ENCODE measurements at places on chromosomes 5 and 9.

DNA sequence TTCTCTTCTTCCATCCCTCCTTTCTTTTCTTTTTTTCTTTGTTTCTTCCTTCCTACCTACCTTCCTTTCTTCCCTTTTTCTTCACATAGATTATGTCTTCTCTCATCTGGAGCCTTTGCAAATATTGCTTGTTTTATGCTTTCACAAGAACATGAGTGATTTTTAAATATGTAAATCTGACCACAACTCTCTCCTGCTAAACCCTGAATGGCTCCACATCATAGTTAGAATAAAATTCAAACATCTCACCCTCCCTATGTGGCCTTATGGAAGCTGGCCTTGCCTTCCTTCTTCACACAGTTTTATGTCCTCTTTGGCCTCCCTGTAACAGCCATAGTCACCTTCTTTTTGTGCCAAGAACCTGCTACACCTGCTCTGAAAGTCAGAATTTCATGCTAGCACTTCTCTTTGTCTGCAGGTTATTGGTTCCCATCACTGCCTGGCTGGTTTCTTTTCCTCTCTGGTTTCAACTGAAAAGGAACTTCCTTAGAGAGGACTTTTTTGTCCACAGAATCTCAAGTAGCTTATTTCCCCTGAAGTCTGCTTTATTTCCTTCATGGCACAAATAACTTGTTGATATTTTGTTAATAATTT is 114.3 kb upstream of the TNC start:
- DNase-seq = no peak

GRCh38 chr5:29518176-29518575 is 1675.3 kb upstream of the CDH6 start:
- DNase-seq = no peak

DNA sequence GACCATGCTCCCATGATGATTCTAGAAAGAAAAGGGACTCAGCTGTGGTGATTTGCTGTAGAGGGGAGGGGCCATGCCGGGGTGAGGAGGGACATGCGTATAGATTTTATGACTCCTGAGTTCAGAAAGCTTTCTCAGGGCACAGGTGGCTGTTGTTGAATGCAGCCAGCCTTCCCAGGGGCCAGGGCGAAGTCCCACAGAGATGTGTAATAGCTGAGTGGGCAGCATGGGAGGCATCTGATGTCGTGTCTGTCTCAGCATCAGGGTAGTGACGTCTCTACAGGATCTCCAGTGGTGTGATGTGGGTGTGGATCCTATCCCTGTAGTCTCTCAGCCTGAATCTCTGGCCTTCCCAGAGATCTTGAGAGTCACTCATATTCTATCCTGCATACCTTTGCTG is 7.8 kb upstream of the BOD1 start:
- no peak for DNase-seq

DNA sequence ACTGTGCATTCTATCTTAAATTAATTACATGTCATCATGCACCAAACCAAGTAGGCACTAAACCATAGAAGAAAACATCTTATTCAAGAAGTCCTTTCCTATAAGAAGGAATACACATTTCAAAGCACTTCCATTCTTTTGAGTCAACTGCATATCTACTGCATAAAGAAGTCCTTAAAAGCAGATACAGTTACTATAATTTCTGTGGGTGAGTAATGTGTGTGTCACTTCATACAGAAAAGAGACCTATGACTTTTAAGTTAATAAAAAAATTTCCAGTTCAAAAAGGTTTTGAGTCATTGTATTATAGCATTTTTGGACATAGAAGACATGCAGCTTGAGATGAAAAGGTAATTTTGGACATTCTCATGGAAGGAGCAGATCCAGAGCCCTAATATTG is 125.0 kb downstream of the DTWD2 start:
- no peak for DNase-seq

DNA sequence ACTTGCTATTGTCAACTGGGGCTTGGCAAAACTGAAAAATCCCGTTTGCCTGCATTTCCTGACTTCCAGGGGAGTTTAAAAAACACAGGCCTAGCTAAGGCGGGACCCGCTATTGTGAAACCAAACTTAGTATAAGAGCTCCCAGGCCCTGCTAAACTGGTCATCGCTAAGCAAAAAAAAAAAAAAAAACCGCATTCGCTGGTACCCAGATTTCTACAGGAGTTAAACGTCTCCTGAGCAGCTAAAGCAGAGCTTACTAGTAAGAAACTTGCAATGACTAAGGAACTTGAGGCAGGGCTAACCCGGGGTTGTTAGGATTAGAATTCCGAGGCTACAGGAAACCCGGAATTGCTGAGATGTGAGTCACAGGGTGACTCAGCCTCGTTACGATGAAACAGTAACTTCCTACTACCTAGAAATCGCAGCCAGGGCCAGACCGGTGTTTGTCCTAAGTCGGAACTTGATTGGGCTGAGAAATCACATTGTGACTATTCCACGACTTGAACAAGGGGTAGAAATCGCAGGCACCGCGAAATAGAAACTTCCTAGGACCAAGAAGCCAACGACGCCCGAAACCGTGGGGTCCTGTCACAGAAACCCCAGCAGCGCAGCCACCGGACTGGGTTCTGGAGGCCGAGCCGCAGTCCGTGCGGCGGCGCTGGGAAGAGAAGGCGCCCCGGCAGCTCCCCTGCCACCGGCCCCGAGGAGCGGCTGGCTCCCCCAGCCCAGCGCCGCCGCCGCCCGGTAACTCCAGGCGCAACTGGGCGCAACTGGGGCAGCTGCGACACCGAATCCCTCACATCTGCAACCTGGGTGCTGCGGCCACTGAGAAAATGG is 89.4 kb downstream of the ANXA2R start:
- peak; percentile 44 for DNase-seq

- DNase-seq = no peak
These were observed 24.8 kb downstream of the RANBP3L start for GRCh38 chr5:36276864-36277263.

GRCh38 chr5:106940986-106941385 is 729.8 kb downstream of the EFNA5 start:
- DNase-seq = no peak

DNA sequence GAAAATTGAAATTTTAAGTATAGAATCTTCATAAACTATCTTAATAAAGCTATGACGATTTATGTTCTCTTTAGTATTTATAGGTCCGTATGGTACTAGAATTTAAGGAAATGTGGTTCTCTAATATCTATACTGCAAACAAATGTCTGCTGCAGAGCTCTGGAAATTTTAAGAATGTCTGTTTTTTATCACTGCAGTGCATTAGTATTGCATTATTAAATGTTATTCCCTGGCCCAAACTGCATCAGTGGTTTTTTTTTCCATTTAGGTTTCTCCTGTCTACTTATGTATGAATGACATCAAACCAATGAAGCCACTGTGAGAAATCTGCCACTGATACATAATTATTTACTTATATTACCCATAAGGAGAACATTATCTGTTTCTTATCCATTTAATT is 211.4 kb upstream of the CD180 start:
- no peak for DNase-seq

DNA sequence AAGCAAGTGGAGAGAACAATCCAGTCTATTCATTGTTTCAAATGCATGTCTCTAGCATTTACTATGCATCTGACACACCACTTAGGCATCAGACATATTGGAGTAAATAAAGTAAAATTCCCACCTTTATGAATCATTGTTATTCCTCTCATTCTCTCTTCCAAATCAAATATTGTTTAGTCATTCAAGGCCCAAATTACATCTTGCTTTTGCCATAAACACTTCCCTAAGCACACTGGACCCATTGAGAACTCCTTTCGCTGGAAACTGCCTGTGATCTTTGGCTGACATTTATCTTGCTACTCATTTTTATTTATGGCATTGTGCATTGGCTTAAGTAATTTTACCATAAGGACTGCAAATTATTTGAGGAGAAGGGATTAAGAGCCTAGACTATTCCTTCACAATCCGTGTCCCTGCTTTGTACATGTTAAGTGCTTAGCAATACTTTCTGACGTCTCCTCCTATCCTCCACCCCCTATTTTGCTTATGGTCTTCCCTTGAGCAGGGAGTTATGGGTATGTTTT is 7.4 kb downstream of the C5orf46 start:
- DNase-seq = no peak

DNA sequence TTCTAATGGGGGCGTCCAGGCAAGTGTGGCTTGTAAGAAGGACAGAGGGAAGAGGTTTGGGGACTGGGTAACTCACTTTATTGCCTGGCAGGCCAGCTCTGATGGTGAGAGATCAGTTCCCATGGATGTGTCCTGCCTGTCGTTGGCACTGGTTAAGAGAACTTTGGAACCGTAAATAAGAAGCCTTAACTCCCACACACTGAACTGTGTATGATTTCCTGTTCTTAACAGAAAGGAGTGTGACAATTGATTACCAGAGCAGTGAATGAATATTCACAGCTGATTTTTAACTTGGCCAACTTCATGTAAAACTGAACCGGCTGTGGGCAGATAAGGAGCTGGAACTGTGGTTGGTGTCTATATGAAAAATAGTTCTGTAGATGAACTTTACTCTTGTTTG is 63.2 kb downstream of the MEGF10 start:
- no peak for DNase-seq

GRCh38 chr5:127322403-127322802 is 31.8 kb downstream of the MEGF10 start:
- DNase-seq = no peak

GRCh38 chr9:108953983-108954574 is 19.9 kb downstream of the ABITRAM start:
- no peak for DNase-seq

DNA sequence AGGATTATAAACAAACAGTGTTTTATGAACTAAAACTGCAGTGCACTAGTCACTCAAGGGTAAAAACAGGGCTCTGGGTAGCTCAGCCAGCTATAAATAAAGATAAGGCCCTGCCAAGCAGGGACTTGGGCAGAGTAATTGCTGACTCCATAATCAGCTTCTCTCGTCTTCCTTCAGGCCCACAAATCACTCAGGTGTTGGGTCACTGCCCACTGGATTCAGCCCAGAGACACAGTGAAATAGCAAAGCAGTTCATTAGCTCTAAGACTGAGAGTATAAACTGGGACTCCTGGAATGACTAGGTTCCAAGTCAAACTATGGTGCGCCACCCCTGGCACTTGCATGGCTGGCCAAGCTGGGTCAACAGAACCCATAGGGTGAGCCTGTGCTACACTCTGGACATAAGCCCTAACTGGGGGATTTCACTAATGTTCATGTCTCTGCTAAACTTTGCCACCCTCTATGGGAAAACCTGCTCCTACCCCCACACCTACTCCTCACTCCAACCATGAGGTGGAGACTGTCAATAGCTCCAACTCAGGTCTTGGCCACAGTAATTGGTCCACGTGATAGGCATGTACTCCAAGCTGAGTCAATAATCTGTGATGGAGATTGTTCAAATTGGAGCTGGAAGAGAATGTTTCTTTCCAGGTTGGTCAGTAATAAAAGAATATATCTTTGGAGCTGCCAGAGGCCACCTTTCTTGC is 158.5 kb downstream of the SLIT3 start:
- no peak for DNase-seq

DNA sequence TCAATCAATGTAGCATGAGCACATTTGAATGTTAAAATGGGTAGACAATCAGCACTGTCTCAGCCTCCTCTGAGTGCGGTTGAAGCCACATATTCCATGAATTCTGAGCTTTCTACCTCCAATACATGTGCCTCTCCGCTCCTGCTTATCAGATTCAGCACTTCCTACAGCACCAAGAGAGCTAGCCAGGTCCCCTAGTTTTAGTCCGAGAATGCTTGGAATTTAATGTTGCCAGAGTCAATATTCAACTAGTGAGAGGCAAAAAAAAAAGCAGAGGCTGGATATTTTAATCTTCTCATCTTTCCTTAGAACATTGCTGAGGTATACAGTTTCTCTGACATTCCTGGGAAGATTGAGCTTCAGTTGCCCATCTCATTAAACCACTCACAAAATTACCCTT is 1979.1 kb upstream of the CDH9 start:
- no peak for DNase-seq

- no peak for DNase-seq
These were observed 7.1 kb downstream of the KIF20A start for GRCh38 chr5:138186002-138186447.

- DNase-seq = no peak
These were observed 388.3 kb downstream of the ARRDC3 start for GRCh38 chr5:90994796-90995195.
